ENCODE measurements at places on chromosomes 12 and 14.

DNA sequence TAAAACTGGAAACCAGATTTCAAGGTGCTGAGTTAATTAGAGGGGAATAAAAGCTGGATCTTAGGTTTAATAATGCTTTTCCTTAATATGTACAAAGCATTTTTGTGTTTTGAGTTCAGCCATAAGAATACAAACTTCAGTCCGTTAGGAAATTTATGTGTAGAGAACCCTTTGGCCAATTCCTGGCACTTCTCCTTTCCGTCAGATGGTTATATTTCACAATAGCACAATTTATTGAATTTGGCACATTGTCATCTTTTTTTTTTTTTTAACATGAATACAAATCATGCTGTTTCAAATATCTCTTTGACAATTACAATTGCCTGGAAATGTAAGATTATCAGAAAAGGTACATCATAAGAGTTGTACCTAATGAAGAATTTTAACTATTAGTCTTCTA is 56.2 kb upstream of the DDHD1 start:
- no peak for DNase-seq

DNA sequence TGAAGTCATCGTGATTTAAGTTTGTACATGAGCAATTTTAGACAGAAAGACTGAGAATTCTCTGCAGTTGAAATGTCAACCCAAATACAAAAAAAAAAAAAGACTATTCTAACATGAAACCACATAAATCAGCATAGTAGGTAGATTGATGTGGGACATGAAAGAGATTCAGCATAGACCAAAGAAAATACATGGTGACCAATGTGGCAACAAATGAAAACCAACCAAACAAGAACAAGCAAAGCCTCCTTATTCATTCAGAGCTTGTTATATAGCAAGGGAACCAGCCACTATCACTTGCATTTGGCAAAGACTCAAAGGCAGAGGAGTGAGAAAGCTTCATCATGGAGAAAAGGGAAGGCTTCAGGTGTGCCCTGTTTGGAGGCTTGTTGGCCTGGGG is 144.4 kb upstream of the TMPO start:
- DNase-seq, result no peak

- no peak for DNase-seq
Observed at GRCh38 chr12:32159925-32160324, 53.3 kb downstream of the BICD1 start.

- DNase-seq, result no peak
Observed at GRCh38 chr14:67856827-67857226, 37.2 kb downstream of the RAD51B start.

DNA sequence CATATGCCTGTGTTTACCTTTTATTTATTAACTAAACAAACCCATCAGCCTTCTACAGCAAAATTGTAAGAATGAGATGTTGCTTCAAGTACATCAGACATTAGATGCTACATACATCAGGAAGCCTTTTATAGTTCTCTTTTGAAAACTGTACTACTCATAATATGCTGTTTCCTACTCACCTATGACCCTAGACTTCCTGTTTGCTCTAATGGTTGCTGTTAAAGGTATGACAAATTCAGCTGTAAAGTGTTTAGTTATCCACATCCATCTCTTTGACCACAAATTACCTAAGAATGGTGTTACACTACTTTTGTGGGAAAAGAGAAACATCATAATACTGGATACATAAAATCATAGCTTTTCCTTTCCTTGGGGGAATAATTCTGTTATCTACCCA is 220.0 kb downstream of the RAD51B start:
- DNase-seq, result no peak

GRCh38 chr14:21382095-21382494 is 1.7 kb downstream of the SUPT16H start:
- DNase-seq, result no peak

Data from HEK293T (cell line).